CD4-positive, alpha-beta T cell treated with Interleukin-4 for 1 hour (primary cell): ENCODE measurements at places on chromosomes 5 and 9.
A peak's percentile ranks its signal among the peaks of the same experiment; 100 is the strongest.

GRCh38 chr5:14775857-14776256 lies 95.7 kb downstream of the ANKH start:
- DNase-seq: no peak

DNA sequence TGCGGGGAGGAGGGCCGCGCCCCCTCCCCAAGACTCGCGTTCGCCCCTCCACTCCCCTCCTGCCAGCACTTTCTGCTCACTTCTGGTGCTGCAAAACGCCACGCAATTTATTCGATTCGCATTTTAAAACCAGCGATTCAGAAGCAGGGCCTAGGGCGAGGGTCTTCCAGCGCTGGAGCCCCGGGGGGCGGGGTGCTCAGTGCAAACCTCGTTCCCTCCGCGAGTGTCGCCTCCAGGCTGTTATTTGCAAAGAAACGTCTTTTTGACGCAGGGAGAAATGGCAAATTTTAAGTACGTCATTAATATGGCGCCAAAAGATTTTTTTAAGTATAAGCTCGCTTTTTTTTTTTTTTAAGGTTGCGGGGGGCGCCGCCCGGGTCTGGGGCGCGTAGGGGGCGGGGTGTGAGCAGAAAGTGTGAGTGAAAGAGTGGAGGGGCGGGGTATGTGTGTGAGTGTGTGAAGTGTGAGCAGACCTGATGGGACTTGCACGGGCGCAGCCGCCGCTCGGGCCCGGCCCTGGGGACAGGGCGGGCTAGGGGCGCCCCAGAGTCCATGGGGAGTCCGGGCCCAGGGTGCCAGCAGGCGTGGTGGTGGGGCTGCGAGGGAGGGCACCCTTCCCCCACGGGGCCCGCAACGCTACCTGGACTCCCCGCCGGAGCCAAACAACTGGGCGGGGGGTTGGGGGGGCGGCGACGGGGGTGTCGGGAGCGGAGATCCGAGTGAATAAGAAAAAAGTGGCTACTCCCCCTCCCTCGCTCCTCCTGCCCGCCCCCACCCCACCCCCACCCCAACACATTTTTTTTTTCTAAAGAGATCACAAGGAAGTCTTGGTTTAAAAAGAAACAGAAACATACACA lies at the start of gene JADE2:
TSS of gene JADE2 (plus strand) at position 845 of the 857 bp plus-strand sequence. CDS start 10,188 bp downstream, outside the sequence.
- peak; percentile 92 for DNase-seq

DNA sequence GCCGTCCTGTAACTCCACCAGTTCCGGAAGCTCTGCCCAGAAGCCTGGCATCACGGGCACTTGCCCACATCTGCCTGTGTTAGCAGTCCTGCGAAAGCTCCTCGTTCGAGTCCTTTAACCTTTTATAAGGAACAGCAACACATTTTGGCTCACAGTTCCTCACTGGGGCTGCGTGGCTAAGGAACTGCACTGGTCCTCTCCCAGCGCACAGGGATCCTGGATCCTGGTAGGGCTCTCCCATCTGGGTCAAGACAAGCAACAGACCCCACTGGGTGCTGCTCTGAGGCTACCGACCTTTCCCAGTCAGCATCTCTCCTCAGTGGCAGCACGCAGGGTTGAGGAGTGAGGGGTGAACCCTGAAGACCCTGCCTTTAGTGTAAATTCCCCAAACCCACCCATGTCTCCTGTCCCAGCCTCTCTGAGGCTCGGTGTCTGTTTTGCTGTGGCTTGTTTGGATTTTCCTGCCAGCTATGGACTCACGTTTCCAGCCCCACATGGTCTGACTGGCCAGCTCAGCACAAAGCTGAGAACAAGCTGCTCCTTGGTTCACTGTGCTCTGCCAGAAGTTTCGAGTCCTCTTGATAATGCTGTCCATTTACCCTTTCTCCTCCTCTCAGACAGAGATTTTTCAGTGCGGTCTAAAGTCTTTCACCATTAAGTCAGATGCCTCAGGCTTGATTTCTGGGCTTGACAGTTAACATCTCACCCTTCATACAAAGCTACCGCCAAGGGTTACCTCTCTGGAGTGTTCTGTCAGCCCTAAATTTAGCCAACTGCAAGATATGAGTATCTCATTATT lies 80.0 kb downstream of the AK8 start:
- DNase-seq: no peak

DNA sequence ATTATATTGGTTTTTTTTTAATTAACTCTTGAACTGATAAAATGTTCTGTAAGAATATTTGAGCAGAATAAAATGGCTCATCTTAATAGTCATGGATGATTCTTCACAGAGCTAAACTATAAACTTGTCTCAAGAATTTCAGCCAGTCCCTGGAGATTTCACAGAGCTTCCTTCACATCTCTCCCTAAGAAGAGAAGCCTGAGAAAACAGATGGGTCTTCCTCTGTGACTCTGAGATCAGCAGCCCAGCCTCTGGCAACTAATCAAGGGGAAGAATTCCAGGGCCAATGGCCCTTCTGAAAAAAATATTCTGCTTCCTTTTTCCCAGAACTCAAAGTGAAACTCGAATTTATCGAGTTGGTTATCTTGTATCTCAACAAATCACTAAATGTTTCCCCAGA lies 122.2 kb upstream of the ITGA1 start:
- no peak for DNase-seq

DNA sequence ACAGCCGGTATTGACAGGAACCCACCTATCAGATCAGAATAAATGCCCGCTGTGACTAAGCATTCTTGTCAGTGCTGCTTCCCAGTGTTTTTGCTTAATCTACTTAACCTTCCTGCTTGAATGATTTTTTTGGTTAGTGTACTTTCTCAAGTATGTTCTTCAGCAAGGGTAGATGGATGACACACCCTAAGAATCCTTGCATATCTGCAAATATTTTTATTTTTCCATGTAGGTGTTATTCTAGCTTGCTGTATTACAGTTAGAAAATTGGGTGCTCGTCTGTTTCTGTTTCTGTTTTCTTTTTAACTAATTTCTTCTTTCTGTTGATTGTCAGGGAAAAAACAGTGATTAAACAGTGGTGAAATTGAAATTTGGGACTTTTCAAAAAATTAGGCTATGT lies 64.5 kb downstream of the SEC61B start:
- DNase-seq: no peak

DNA sequence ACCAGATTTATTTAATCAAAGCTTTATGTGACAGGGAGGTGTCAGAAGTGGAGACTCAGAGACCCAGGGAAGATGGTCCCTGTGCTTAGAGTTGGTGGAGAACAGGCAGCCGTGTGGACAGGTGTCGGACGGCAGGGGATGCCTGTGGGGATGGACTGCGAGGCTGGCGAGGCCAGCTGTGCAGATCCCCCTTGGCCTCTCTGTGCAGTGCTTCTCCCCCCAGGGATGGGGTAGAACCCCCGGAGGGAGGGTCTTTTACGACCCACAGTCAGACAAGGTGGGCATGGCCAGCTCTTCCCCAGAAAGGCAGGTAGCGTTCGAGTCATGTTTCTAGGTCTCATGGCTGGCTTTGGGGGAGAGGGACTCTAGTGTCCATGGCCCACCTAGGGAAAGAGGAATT lies 4.7 kb upstream of the SLC2A6 start:
- DNase-seq: no peak

- no peak for DNase-seq
These were observed 71.6 kb upstream of the HSPB3 start for GRCh38 chr5:54383941-54384340.

DNA sequence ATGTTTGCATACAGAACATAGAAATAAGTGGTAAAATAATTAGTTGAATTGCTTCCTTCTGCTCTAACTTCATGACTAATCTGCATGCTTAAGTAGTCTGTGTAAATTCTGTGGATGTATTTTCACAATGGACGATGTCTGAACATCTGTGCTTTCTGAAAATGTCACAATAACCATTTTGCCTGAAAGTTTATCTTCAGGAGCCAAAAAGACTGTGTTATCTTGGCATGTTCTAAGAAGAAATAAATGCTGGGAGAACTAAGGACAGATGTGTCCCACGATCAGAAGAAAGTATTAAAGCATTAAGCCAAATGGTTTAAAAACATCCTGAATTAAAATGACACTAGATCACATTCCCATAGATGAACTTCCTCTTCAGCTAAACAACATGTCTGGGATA lies 397.6 kb downstream of the SPOCK1 start:
- DNase-seq: no peak

DNA sequence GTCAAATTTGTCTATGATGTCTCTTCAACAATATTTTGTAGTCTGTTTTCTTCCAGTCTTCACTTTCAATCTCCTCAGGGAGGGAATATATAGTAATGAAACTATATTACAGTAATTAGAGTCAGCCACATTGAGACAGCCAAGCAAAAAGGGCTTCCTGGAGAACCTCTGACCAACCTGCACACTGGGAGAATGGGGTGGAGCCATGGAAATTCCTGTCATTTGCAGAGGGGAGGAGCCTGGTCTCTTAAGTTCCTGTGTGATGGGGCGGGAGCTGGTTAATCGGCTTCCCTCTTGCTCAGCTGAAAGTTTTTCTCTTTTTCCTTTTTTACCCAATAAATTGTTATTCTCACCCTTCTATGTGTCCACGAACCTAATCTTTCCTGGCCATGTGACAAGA lies 1220.0 kb downstream of the PTPRD start:
- DNase-seq: no peak

DNA sequence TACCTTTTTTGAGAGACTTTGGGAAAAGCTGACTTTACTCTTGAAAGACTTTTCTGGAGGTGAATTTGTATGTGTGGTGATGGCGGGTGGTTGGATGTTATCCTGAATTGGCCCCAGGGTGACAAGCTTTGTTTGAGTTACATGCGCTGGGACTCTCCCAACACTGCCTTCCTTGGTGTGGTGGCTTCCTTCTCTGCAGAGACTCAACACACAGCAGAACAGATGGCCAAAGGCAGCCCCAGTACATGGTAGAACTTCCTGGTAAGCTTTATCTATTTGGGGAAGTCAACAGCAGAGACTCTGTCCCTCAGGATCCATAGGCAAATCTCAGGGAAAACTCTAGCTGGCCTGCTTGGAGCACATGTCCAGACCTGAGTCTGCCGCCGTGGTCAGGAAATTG lies 18.1 kb downstream of the C1QTNF2 start:
- no peak for DNase-seq

DNA sequence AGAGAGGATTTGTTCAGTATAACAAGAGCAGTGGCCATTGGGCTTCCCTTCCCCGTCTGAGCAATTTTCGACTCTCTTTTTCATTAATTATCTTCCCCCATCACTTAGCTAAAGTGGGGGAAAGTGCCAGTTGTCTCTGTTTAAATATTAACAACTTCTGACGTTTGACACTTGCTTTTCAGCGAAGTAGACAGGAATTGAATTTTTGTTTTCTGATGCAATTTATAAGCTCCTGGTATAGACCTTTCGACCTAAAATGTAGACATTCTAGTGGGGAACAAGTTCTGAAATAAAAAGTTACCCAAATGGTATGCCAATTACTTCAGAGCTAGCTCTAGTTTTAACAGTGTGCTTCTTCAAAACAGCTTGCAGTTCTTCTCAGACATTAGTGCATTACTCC lies 100.6 kb downstream of the ITGA1 start:
- DNase-seq: no peak

- no peak for DNase-seq
These were observed 623 bp downstream of the FLT4 start for GRCh38 chr5:180648658-180649296.

DNA sequence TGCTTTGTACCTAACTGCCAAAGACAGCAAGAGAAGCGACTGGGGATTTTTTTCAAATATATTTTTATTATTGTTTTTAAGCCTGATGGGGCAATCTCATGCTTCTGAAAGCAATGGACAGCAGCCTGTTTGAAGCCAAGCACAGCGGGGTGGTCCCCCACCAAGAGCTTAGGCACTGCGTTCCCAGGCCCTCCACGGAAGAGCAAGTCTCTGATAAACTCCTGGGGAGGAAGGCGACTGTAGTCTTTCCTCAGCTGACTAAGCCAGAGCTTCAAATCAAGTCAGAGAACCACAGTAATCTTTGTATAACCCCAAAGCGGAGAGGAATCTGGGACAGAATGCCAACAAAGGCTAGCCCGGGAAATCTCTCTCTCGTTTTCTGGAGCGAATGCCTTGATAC lies 54.4 kb downstream of the ARSB start:
- no peak for DNase-seq

DNA sequence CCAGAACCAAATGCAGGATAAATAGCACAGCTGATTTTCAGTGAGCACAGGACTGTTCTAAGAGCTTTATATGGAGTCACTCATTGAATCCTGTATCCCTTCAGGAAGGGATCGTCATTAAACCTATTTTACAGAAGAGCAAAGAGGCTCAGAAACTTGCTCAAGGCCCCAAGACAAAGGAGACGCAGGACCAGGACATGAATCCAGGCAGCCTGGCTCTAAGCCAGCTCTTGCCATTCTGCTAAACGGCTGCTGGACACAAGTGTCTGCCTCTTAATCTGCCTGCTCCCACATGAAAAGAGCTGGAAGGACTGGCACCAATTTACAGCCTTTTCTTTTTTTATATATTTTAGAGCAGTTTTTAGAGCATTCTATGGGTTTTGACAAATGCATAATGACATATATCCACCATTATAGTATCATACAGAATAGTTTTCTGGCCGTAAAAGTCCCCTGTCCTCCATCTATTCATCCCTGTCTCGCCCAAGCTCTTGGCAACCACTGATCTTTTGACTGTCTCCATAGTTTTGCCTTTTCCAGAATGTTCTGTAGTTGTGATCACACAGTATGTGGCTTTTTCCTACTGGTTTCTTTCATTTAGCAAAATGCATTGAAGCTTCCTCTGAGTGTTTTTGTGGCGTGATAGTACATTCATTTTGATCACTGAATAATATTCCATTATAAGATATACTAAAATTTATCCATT lies 37.5 kb downstream of the RETREG1 start:
- no peak for DNase-seq

GRCh38 chr5:149886692-149887470 lies 57.7 kb downstream of the PDE6A start:
- no peak for DNase-seq

GRCh38 chr5:12269164-12269563 lies 364.9 kb upstream of the CTNND2 start:
- DNase-seq: no peak

- no peak for DNase-seq
These were observed 52.2 kb upstream of the KCNMB1 start for GRCh38 chr5:170441393-170441784.

DNA sequence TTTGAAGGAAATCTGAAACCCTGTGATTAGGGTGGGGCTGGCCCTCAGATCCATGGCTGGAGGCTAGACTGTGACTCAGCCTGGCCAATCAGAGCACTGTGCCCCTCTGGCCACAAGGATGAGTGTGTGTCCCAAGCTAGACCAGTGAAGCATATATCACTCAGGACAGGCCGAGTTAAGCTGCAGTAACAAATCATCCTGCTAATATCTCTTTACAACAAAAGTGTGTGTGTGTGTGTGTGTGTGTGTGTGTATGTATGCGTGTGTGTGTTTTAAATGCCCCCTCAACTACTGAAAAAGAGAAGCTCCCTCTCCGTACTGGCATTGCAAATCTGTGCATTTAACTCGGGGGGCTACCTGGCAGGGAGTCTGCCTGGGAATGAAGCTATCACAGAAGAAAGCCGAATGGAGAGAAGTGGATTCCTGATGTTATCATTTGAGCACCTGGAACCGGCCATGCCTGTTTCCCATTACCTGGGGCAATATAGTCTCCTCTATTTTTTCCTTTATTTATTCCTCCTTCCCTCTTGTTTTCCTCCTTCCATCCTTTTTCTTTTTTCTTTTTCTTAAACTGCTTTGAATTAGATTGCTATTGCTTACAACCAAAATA lies 25.6 kb downstream of the STC2 start:
- no peak for DNase-seq
